ENCODE measurements at places on chromosomes 7 and 10.

GRCh38 chr7:40763319-40764287 lies 628.8 kb downstream of the SUGCT start:
- no peak for DNase-seq

- DNase-seq, result no peak
Observed at GRCh38 chr7:116214921-116215320, 4.6 kb downstream of the TES start.

- DNase-seq, result no peak
Observed at GRCh38 chr10:131849591-131850382, 51.0 kb upstream of the PPP2R2D start.

DNA sequence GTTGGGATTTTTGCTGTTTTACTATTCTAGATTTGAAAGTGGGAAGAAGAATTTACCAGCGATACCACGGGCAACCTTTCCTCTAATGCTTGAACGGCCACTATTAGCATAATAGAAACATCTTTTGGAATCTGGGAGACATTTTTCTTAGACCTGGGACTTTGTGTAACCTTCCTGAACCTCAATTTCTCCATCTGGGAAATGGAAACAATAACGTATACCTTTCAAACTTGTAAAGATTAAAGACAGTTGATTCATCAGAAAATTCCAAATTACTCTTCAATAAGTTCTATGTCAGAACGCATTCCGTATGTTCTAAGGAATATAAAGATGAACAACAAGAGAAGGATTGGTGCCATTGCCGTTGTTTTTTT lies 453 bp upstream of the RNLS start:
- no peak for DNase-seq

GRCh38 chr7:103547451-103548284 lies 101.7 kb upstream of the SLC26A5 start:
- DNase-seq, result no peak

DNA sequence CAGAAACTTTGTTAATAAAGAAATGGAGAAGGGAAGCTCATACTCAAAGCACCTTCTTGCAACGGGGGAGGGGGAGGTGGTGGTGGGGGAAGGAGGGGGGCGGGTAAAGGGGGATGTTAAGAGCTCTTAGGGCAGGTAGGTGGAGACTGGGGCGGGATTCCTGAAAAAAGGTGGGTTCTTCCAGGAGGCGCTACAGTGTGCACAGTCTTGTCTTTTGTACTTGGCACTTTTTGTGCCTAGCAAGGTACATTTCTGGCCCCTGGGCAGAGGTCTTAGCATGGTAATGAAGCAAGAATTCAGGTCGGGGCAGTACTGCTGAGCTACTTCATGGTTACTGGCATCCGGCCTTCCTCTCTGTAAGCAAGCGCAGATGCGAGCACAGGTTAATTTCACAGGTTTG lies 15.2 kb upstream of the LAMB4 start:
- no peak for DNase-seq
